ENCODE measurements at places on chromosomes 4 and X.

DNA sequence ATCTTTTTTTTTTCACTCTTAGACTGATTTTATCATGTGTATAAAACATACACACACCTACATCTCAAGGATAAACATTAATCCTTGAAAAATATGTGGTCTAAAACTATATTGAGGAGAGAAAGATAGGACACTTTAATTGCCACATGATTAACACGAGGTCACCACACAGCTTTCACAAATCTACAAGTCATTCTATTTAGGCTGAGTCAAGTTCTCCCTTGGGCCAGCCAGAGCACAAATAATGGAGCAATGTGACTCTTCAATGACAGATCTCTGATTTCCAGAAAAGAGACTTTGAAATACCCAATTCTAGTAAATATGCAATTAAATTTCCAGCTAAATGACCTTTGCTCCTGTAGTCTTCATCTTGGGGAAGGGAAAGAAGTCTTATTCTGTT, 12.9 kb upstream of the ADH4 start:
- DNase-seq: no peak

GRCh38 chr4:15868111-15868510, 70.4 kb downstream of the FGFBP1 start:
- no peak for DNase-seq

- DNase-seq: peak; percentile 41
Observed at GRCh38 chrX:17788439-17788838, 51.1 kb downstream of the SCML1 start.

DNA sequence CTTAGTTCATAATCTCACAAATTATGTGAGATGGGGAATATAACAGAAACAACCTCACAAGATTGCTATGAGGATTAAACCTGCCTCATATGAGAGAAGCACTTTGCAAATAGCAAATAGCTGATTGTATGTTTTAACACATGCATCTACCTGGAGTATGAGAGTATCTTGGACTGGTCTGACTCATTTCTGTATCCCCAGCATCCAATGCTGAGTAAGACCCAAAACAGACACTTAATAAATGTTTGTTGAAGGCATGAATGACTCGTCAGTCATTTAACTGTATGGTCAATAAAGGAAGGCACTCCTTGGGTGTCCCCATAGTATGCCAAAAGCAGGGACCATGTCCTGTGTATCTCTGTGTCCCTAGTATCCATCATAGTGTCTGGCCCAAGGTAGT, 350.9 kb upstream of the F9 start:
- DNase-seq: no peak

DNA sequence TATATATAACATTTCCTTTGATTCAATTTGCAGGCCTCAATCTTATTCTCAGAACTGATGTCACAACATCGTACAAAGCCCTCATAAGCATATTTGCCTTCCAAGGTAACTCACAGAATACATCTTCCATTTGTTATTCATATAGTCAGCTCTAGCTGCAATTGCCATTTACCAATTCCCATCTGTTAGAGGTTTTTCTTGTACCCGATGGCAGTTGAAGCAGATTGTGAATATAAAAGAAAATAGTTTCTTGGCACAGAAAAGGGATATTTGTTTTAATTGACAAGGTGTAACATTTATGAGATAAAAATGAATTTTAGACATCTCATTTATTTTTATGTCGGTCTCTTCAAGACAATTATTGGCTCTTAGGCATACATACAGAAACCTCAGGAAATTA, 311.3 kb downstream of the TRIML1 start:
- no peak for DNase-seq

DNA sequence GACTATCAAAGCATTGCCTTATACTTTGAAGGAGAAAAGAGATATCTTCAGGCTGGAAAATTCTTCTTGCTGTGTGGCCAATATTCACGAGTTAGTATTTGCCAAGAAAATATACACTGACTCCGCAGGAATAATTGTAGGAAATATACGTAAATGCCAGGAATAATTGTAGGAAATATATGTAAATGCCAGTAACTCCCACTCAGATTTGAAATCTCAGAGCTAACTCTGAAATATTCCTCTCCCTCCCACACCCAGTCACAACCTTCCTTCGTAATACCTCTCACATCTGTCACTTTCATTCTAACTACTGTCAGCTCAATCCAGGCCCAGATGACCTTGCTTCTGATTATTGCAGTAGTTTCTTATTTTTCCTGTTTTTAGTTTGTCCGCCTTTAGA, 73.5 kb downstream of the WDR19 start:
- no peak for DNase-seq

GRCh38 chrX:20522420-20522819, 255.7 kb upstream of the RPS6KA3 start:
- no peak for DNase-seq

GRCh38 chrX:122135070-122135469, 1049.0 kb upstream of the GRIA3 start:
- DNase-seq: no peak

DNA sequence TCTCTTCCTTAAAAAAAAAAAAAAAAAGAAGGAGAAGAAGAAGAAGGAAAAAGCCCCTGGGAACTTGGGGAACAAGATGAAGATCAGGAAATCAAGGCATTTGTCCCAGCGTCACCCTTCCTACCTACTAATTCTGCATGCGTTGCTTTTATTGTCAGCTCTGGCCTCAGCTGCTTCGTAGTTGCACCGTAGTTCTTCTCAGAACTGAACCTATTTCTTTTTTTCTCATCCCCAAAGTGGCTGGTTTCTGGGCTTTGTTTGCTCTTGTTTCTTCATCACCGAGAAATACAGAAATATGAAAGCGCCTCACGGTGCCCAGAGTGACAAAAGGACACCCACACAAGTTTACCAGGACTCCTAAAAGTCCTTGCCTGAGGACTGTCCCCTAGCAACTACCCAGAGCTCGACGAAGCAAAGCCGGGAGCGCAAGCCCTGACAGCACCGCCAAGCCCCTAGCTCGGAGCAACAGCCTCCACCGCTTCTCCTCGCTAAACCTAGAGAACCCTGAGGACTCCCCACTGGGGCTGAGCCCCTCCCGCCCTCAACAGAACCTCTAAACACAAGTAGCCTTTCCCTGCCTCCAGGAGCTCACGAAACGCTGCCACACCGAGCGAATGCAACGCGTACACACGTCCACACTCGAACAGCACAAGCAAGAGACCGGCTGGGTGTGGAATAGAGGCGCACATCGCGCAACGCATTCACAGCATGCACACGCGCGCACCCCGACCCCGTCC, 710 bp downstream of the PRKG2 start:
- DNase-seq: peak; percentile 72

DNA sequence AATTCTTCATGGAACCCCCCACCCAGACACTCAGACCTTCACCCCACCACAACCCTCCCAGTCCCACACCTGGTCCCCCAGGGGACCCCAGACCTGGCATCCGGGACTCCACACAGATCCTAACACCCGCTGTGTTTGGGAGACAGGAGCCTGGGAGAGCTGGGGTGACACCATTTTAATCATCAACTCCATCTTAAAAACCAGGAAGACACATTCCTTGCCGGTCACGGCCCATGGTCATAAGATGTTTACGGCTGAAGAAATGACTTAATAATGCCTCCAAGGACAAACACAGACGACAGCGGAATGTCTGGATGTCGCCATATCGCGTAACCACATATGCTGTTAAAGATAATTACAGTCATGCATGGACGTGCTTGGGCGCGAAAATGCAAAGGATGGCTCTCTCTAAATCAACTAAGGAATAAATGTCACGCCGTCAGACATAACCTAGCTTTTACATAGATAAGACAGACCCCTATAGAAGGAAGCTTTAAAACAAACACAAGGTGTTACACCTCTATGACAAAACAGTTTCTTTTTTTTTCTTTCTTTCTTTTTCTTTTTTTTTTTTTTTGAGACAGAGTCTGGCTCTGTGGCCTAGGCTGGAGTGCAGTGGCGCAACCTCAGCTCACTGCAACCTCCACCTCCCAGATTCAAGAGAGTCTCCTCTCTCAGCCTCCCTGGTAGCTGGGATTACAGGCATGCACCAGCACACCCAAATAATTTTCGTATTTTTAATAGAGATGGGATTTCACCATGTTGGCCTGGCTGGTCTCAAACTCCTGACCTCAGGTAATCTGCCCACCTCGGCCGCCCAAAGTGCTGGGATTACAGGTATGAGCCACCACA, 2.1 kb upstream of the DHRSX start:
- no peak for DNase-seq

DNA sequence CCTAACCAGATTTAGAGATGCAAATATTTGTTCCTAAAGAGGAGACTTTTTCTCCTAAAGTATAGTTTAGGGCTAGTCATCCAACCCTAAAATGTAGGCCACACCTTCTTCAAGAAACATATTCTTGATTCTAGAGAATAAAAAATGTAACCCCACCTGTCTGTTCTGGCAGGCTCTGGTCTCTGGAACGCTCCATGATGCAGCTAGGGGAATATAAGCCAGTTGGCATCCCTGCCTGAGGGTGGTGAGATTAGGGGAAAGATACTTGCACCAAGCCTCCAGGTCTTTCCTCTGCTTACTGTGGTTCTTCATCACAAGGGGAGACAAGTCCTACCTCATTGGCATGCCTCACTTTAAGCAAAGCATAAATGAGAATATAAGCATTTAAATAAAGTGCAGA, 21.2 kb upstream of the TBC1D9 start:
- no peak for DNase-seq

GRCh38 chr4:4386736-4387392, at the start of gene NSG1:
Gene NSG1, plus strand, starts transcription at chr4:4387102. Its CDS starts 528 bp downstream, at chr4:4387630.
- peak; percentile 84 for DNase-seq

GRCh38 chr4:83905952-83906351, 370.0 kb downstream of the GPAT3 start:
- DNase-seq: peak; percentile 11

DNA sequence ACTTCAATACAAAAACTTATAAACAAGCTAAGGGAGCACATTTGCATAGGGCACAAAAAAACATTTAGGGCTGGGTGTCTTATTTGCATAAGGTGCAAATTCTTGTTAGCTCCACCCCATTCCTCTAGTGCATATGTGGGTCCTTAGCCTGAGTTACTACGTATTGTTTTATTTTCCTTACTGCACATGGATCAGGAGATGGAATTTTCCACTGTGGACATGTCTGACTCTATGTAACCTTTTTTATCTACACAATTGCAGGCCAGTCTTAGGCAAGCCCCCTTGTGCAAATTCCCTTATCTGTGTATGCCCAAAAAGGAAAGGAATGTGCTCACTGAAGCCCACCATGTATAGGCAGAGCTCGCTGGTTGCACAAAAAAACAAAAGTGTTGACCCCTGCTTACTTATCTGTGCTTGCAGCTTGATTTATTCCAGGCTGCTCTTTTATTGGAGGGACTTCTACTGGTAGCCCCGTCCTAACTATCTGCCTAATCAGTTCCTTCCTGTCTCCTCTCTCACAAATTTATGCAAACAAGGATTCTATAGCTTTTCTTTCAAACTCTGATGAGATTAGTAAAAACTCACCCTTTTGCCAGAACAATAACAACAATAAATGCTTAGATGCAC, 359.0 kb upstream of the MAGEB16 start:
- no peak for DNase-seq

GRCh38 chr4:88737307-88737941, 39.8 kb upstream of the NAP1L5 start:
- DNase-seq: no peak

DNA sequence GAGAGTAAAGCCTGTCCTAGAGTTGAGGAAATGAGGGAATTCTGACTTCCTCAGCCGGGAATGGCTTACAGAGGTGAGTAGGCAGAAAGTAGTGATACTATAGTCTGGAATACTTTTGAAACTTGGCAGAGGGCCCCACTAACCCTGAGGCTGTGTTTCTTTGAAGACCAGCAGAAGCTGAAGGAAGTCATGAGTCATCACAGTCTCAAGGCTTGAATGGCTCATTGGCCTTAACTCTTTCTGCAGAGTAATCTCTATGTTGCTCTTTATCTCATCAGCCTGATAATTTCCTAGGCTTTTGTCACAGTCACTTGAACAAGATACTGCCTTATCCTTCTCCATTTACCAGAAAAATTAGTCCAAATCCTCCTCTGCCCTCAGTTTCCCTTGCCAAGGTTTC, 80.8 kb downstream of the ANKRD50 start:
- DNase-seq: no peak

DNA sequence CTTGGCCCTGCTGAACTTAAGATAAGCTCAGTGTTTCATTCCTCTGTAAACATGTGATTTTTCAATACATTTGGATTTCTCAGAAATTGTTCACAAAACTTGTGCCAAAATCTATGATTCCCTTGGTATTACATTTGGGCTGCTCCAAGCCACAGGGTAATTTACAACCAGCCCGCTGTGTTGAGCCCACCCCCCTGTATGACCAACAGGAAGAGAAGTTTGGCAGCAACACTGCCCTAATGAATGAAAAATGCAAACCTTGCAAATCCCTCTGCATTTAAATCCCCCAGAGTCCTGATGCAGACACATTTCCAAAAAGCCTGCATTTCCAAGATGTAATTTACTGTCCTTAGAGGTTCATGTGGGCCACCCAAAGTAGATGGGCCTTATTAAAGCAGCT, 34.1 kb upstream of the GAB1 start:
- no peak for DNase-seq

GRCh38 chr4:14236359-14236758, 608.8 kb upstream of the BOD1L1 start:
- DNase-seq: no peak

GRCh38 chrX:101117701-101118100, 19.7 kb downstream of the CENPI start:
- no peak for DNase-seq

DNA sequence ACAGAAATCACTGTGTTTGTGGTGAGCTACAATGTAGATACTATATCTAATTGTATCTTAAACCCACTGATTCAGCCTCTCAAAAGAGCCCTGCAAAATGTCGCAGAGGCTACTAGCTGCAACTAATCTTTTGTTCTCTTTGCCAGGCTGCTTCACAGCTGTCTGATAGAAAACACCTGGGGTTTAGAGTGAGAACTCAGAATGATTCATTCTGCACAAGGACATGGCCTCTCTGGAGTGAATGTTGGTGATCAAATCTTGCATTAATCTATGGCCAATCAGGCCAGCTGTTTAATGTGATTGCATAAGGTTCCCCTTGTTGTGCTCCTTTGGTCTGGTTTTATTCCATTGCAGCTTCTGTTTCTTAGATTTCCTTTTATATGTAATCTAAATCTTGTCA, 100.3 kb downstream of the EMCN start:
- DNase-seq: peak; percentile 3

Data from retina (tissue), 1 donor.